T-cell (primary cell): ENCODE measurements at places on chromosomes 7 and 10.
A peak's percentile ranks its signal among the peaks of the same experiment; 100 is the strongest.

DNA sequence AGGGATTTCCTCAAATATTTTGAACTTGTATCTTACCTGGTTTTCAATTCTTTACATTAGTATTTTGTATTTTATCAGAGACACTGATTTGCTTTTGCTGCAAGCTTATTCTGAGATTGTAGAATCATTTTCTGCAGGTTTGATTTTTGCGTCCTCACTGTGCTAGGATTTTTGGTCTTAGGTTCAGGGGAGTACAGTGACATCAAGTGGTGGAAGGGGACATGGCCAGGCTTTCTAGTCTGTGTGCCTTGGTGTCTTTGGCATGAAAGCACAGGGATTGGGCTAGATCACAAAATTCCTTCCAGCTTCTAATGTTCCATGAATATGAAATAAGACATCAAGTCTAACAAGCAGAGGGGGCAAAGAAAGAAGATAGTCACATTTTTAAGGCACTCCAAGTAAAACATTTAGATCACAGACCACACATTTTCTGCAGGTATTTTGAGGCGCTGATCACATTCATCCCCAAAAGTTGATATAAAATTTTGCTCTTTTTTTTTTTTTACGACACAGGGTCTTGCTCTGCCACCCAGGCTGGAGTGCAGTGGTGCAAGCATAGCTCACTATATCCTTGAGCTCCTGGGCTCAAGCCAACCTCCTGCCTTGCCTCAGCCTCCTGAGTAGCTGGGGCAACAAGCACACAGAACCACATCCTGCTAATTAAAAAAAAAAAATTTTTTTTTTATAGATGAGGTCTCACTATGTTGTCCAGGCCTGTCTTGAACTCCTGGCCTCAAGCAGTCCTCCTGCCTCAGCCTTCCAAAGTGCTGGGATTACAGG, 124.4 kb downstream of the PON1 start:
- no peak overlapping the region for H3K4me3 ChIP-seq
- DNase-seq: no peak
- H3K4me1 ChIP-seq: no peaks in the 10 kb centered on the region
- no peak overlapping the region for H3K27ac ChIP-seq

DNA sequence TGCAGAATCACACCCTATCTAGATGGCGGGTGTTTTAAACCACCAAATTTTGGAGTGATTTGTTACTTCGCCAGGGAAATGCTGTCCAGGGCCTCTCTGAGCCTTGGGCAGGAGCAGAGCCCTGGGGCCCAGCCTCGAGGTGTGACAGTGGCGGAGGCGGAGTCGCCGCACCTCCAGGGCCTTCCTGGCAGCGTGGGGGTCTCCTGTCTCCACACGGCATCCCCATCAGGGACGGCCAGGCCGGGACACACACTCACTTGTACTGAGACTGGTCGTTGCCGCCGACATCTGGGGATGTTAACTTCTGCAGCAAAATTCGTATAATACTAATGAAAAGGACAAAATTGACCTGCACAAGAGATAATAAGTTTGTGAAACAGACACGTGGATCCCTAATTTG, 110.7 kb downstream of the VIPR2 start:
- no peak overlapping the region for H3K27ac ChIP-seq
- H3K27me3 ChIP-seq: peaks cover 52% of the 10 kb centered on the region
- H3K4me1 ChIP-seq: no peaks in the 10 kb centered on the region

GRCh38 chr7:158453663-158454062, 134.0 kb downstream of the PTPRN2 start:
- H3K4me1 ChIP-seq: no peaks in the 10 kb centered on the region
- DNase-seq: no peak
- no peak overlapping the region for H3K27ac ChIP-seq
- no peaks in the 10 kb centered on the region for H3K36me3 ChIP-seq
- H3K27me3 ChIP-seq: peaks cover 9% of the 10 kb centered on the region
- H3K4me3 ChIP-seq: no peak overlapping the region

GRCh38 chr7:114519240-114519639, 104.6 kb downstream of the FOXP2 start:
- no peak for DNase-seq
- no peaks in the 10 kb centered on the region for H3K36me3 ChIP-seq
- H3K4me3 ChIP-seq: no peak overlapping the region
- H3K27me3 ChIP-seq: no peaks in the 10 kb centered on the region
- no peak overlapping the region for H3K27ac ChIP-seq

DNA sequence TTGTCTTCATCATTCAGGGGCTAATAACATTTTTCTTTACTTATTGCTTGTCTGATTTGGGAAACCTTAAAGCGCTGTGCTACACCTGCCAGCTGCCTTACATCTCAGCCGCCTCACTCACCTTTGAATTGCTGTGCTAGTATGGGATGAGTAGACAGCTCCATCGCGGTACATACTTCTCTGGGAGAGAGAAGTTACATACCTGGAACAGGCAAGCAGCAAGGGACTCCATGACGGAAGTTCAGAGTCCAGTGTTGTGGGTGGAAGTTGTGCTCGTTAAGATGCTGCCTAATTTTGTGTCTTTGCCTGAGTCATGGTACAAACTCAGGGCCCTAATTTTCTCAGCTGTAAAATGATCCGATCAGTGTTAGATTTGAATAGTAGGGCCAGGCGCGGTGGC, 1.9 kb downstream of the NUB1 start:
- no peaks in the 10 kb centered on the region for H3K27me3 ChIP-seq
- H3K27ac ChIP-seq: no peak overlapping the region
- H3K36me3 ChIP-seq: peaks cover 29% of the 10 kb centered on the region
- H3K4me1 ChIP-seq: peaks cover 32% of the 10 kb centered on the region

- DNase-seq: no peak
- H3K4me1 ChIP-seq: no peaks in the 10 kb centered on the region
- H3K4me3 ChIP-seq: no peak overlapping the region
- H3K27ac ChIP-seq: no peak overlapping the region
- H3K36me3 ChIP-seq: no peaks in the 10 kb centered on the region
Observed at GRCh38 chr10:114761205-114762193, 60.1 kb upstream of the FHIP2A start.

DNA sequence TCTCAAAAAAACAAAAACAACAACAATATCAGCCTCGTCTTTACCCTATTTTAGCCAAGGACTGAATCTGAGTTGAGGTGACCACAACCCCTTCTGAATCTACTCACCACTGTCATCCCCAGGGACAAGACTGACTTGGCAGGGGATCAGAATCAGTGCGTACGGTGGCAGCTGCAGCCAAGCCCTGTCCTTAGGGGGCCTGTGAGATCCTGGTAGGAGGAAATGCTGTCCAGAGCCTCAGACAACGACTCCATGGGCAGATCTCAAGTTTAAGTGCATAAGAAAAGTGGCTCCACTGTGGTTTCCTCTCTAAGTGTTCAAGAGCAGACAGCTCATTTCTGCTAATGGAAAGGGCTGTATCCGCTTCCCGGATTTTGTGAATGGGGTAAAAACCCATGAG, 22.4 kb upstream of the CYTH3 start:
- peaks cover 3% of the 10 kb centered on the region for H3K27me3 ChIP-seq
- no peak overlapping the region for H3K4me3 ChIP-seq
- DNase-seq: no peak
- no peaks in the 10 kb centered on the region for H3K4me1 ChIP-seq
- H3K27ac ChIP-seq: no peak overlapping the region

DNA sequence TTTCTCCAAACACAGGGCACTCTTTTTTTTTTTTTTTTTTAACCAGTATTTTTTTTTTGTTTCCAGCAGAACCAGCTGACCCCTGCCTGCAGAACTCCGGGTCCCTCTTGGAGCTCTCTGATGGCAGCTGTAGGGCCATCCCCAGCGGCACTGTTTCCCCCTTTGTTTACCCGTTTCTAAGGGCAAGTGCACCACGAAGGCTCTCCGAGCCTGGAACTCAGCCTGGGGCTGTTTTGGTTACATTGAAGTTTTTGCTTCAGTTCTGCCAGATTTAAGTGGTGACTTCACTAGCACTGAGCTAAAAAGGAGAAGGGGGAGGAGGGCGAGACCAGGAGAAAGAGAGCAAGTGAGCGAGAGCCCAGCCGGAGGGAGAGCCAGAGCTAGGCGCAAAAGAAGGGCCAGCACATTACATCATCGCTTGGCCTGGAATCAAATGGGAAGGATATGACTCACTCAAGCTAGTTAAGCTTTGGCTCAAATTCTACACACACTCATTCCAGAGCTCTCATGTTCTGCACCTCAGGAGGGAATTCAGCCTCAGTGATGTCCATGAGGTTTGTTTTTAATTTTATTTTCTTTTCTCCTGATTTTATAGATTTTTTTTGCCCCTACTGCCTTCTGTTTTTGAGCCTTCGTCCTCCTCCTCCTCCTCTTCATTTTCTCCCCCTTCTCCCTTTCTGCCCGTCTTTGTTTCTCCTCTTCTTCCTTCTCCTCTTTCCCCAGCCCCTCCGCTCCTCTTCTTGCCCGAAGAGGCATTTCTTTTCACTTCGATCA, 272.3 kb downstream of the TRIL start:
- peaks cover 4% of the 10 kb centered on the region for H3K4me1 ChIP-seq
- H3K36me3 ChIP-seq: no peaks in the 10 kb centered on the region

DNA sequence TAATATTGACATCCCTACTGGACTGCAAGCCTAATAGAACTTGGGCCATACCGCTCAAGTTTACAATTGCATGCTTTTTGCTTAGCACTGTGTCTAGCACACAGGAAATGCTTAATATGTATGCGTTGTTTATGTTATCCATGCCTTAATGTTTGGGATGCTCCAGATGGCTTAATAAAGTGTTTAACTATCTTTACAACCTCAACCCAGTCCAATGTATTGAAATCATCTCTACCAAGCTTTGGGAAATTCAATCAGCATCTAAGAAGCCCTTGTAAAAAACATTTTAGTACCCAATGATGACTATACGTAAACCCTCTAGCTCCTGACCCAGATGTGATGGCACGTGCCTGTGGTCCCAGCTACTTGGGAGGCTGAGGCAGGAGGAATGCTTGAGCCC, 40.0 kb downstream of the CALD1 start:
- no peak overlapping the region for H3K27ac ChIP-seq
- no peak overlapping the region for H3K4me3 ChIP-seq
- no peak for DNase-seq
- H3K4me1 ChIP-seq: no peaks in the 10 kb centered on the region
- H3K36me3 ChIP-seq: no peaks in the 10 kb centered on the region

DNA sequence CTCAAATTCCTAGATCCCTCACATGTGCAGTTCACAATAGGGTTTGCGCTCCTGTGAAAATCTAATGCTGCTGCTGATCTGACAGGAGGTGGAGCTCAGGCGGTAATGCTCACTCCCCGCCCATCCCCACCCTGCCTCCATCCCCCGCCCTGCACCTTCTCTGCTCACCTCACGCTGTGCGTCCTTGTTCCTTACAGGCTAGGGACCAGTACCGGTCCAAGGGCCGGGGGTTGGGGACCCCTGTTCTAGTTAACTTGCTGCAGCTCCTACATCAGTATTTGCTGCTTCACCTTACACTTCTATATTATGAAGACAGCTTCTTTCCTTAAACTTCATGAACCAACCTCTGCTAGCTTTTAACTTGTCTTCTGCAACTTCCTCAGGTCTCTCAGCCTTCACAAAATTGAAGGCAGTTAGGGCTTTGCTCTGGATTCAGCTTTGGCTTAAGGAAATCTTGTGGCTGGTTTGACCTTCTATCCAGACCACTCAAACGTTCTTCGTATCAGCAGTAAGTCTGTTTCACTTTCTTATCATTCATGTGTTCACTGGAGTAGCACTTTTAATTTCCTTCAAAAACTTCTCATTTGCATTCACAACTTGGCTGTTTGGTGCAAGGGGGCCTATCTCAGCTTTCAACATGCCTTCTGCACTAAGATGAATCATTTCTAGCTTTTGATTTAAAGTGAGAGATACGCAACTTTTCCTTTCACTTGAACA, 1.7 kb upstream of the TNKS2 start:
- no peaks in the 10 kb centered on the region for H3K27me3 ChIP-seq
- peaks cover 30% of the 10 kb centered on the region for H3K4me1 ChIP-seq
- DNase-seq: peak; percentile 54
- H3K27ac ChIP-seq: peak overlapping the region; percentile 70
- peaks cover 2% of the 10 kb centered on the region for H3K36me3 ChIP-seq
- peak overlapping the region; percentile 62 for H3K4me3 ChIP-seq

GRCh38 chr10:94065787-94066186, 72.1 kb downstream of the PLCE1 start:
- H3K4me3 ChIP-seq: no peak overlapping the region
- H3K27me3 ChIP-seq: no peaks in the 10 kb centered on the region
- no peaks in the 10 kb centered on the region for H3K36me3 ChIP-seq
- DNase-seq: no peak
- H3K27ac ChIP-seq: no peak overlapping the region
- no peaks in the 10 kb centered on the region for H3K4me1 ChIP-seq

DNA sequence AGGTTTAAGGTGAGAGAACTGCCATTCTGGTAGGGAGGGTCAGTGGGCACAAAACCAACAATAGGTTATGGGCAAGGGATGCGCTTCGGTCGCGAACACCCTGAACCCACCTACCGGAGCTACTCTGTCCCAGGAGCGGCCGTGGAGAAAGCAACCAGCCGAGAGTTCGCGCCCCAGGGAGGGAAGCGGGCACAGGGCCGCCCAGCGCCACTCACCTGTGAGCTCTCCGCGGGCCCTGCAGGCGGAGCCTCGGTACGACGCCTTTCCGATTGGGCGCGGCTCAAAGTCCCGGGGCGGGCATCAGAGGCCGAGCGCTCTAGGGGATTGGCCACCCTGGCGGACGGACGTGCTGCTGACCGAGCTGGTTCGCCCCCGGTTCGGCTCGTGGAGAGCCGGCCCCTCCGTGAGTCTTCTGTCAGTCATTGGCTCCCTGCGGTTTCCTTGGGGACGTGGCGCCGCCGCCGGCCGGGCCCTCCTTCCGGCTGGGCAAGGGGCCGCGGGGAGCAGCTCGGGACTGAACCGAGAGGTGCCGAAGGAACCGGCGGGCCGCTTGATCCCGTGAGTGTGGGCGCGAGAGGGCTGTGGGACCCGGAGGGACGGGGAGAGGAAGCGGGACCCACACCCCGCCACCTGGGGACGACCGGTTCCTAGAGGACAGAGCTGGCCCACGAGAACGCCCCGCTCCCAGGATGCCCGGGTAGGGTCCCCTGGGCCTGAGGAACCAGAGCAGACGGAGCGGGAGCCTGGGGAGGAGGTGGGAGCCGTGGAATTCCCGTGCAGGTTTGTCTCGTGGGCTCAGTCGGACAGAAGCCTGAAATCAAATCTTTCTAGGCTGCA, at the start of gene ENTPD7:
Gene ENTPD7, plus strand, starts transcription at position 479 of the 837 bp plus-strand sequence. CDS start 448 bp downstream, outside the sequence.
- peaks cover 16% of the 10 kb centered on the region for H3K4me1 ChIP-seq
- peaks cover 3% of the 10 kb centered on the region for H3K27me3 ChIP-seq
- H3K4me3 ChIP-seq: peak within 1 kb of the TSS; percentile 79
- H3K27ac ChIP-seq: no peak within 1 kb of the TSS

- no peaks in the 10 kb centered on the region for H3K36me3 ChIP-seq
- DNase-seq: no peak
- no peak overlapping the region for H3K27ac ChIP-seq
Observed at GRCh38 chr7:137950967-137951366, 50.9 kb downstream of the CREB3L2 start.

DNA sequence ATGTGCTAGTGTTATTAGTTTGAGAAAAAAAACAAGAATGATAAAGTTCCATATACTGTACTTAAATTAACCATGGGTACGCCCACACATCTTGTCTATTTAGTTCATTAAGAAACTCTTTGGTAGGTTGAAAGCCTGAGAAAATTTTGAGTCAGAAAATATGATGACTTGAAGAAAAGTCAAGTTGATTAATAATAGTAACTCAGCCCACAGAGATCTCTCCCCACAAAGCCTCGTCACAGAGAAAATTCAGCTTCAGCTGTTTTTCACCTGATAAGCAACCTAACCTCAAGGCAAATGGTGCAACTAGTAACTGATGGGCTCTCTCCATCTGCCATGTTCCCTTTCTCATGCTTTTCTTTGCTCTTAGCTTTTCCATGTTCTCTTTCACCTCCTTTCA, 1021.6 kb downstream of the GATA3 start:
- DNase-seq: no peak
- no peaks in the 10 kb centered on the region for H3K36me3 ChIP-seq
- H3K4me1 ChIP-seq: no peaks in the 10 kb centered on the region
- H3K27me3 ChIP-seq: no peaks in the 10 kb centered on the region
- no peak overlapping the region for H3K27ac ChIP-seq
- H3K4me3 ChIP-seq: no peak overlapping the region
